ENCODE measurements at places on chromosomes 1 and 21. TPM values are rescaled to one million over a fixed set of nuclear protein-coding genes. Genes with fewer than 3 reads are reported as not detected.

LCE3E gene
- not detected for total RNA-seq

CLDN8 gene
- 2.5 TPM for total RNA-seq

DYNLT5 gene
- total RNA-seq = 4.1 TPM

TNFRSF4 gene
- total RNA-seq = 0.31 TPM

MFSD2A gene
- 6.1 TPM for total RNA-seq

HPCAL4 gene
- 0.53 TPM for total RNA-seq

FUBP1 gene
- 220 TPM for total RNA-seq

LCE2B gene
- not detected for total RNA-seq

IRF6 gene
- 67.4 TPM for total RNA-seq

SPATA45 gene
- total RNA-seq = not detected

PLPPR4 gene
- total RNA-seq = 2.0 TPM

DNA sequence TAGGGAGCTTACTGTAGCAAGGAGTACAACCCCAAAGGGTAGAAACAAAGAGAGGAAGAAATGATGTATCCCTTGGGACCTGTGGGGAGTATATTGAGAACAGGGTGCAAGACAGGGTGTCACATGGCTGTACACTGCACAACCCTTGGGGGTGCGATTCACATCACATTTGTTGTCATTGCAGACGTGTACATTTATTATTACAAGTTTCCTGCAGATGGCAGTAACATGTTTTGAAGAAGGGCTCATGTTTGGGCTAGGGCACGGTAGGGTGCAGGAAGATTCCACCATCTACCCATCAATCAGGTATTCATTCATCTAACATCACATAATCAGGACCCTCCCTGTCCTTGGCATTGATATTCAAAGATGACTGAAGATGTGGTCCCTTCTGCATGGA, 62.5 kb downstream of the NDUFS5 start:
- H3K27ac ChIP-seq = no peak overlapping the region
- no peak for DNase-seq
- H3K4me1 ChIP-seq = peaks cover 25% of the 10 kb centered on the region
- no peak overlapping the region for H3K4me3 ChIP-seq
- H3K36me3 ChIP-seq = no peaks in the 10 kb centered on the region

- H3K4me1 ChIP-seq = peaks cover 12% of the 10 kb centered on the region
- H3K27me3 ChIP-seq = peaks cover 33% of the 10 kb centered on the region
- no peaks in the 10 kb centered on the region for H3K36me3 ChIP-seq
- DNase-seq = no peak
- no peak overlapping the region for H3K27ac ChIP-seq
Measured at GRCh38 chr1:205488074-205488723, 16.3 kb upstream of the CDK18 start.

GRCh38 chr1:116268211-116268610, 104.8 kb upstream of the ATP1A1 start:
- no peaks in the 10 kb centered on the region for H3K4me1 ChIP-seq
- DNase-seq = no peak
- no peak overlapping the region for H3K4me3 ChIP-seq
- no peaks in the 10 kb centered on the region for H3K36me3 ChIP-seq

DNA sequence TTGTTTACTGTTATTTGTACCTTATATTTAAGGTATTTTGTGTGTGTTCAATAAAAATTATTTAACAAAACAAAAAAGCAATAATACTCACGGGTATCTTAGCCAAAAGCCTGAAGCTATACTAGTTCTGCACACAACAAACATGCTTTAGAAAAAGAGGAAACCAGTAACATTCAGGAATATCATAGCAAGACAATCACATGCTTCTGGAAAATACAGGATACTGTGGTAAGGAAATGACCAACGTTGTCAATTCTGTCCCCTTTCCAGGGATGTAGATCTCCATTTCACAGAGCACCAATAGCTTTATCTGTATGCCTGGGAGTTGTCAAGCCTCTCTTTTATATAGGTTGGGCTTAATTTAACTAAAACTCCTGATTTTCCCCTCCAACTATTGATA, 288.4 kb downstream of the SMYD3 start:
- H3K27ac ChIP-seq = no peak overlapping the region
- H3K4me1 ChIP-seq = peaks cover 5% of the 10 kb centered on the region
- no peaks in the 10 kb centered on the region for H3K27me3 ChIP-seq
- no peaks in the 10 kb centered on the region for H3K36me3 ChIP-seq
- no peak for DNase-seq
- H3K4me3 ChIP-seq = no peak overlapping the region

DNA sequence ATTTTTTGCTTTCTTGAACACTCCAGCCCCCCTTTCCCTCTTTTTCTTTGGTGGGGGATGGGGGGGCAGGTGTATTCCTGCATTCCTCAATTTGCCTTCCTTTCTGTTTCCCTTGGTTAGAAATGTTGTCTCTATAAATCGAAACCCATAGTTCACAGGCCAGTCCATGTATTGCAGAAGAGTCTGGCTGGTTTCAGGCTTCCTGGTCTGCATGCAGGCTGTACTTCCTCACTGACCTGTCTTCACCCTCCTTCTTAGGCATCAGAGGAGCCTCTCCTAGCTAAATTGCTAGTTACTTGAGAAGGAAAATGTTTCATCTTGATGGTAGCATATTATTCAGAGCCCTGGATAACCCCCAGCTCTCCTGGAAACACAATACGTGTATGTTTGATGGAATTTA, 140.0 kb downstream of the SPATA46 start:
- H3K36me3 ChIP-seq = no peaks in the 10 kb centered on the region
- H3K4me3 ChIP-seq = peak overlapping the region; percentile 24
- H3K27ac ChIP-seq = no peak overlapping the region

DNA sequence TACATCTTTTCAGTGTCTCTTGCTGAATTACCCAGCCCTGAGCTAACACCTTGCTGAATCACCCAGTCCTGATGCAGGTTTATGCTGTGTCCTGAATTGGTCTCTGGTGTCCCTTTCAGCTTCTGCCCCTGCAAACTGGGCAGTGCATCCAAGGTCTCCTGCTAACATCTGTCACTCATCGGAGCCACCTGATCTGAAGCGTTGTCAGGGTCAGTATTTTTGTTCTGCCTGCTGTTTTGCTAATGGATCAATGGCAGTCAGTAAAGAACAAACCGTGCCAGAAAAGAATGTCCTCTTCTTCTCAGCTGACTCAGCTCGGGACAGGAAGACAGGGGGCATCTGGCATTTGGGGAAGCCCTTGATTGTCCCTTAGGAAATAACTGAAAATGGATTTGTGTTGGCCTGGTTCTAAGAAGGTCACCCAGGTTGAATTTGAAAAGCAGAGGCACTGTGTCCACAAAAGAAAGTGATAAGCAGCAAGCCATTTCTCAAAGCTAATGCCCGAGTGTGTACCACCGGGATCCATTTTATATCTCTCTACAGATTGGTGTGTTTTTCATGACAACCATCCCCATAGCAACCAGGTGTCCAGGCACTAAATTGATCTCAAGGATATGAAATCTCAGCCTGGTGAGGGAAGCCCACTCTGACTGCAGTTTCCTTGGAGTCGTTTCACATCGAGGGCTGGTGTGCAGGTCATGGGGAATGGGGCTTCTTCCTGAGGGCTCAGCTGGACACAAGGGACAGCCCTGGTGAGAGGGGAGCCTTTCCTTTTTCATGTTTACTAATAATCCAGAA, 109.7 kb upstream of the IRF2BP2 start:
- peaks cover 84% of the 10 kb centered on the region for H3K4me1 ChIP-seq
- no peaks in the 10 kb centered on the region for H3K36me3 ChIP-seq
- peaks cover 5% of the 10 kb centered on the region for H3K27me3 ChIP-seq

- DNase-seq = no peak
- H3K4me3 ChIP-seq = no peak overlapping the region
- no peak overlapping the region for H3K27ac ChIP-seq
- H3K27me3 ChIP-seq = no peaks in the 10 kb centered on the region
- H3K36me3 ChIP-seq = peaks cover 15% of the 10 kb centered on the region
Measured at GRCh38 chr1:203640723-203641502, 14.3 kb downstream of the ATP2B4 start.

GRCh38 chr1:193260056-193260745, 73.8 kb upstream of the B3GALT2 start:
- DNase-seq = no peak
- peaks cover 20% of the 10 kb centered on the region for H3K36me3 ChIP-seq
- no peak overlapping the region for H3K4me3 ChIP-seq
- H3K4me1 ChIP-seq = no peaks in the 10 kb centered on the region
- H3K27me3 ChIP-seq = no peaks in the 10 kb centered on the region

DNA sequence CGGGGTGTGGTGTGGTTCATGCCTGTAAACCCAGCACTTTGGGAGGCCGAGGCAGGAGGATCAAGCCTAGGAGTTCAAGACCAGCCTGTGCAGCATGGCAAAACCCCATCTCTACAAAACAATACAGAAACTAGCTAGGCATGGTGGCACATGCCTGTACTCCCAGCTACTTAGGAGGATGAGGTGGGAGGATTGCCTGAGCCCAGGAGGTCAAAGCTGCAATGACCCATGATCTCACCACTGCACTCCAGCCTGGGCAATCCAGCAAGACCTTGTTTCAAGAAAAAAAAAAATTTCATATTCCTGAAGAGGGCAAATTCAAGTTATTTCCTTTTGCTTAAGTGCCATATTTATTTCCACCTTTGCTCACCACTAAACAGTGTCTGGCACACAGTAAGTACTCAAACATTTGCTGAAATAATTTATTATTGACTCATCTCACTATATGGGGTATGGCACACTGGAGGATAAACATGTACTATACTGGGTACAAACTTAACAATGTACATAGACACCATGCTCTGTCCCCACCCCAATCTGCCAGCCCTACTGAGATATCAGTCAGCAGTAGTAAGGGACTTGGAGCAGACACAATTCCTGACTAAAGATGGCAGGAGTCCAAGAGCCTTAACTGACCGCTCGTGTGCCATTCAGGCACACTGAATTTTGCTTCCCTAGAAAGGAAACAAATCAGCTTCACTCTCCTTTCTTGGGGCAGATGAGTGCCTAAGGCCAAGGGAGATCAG, 15.5 kb downstream of the MEAF6 start:
- H3K27me3 ChIP-seq = no peaks in the 10 kb centered on the region
- DNase-seq = no peak
- no peak overlapping the region for H3K4me3 ChIP-seq

- H3K27ac ChIP-seq = no peak overlapping the region
- H3K4me1 ChIP-seq = no peaks in the 10 kb centered on the region
- DNase-seq = no peak
- H3K36me3 ChIP-seq = no peaks in the 10 kb centered on the region
- H3K27me3 ChIP-seq = peaks cover 36% of the 10 kb centered on the region
Measured at GRCh38 chr1:50047916-50048694, 24.4 kb upstream of the AGBL4 start.

- H3K27ac ChIP-seq = peak overlapping the region; percentile 84
- no peaks in the 10 kb centered on the region for H3K36me3 ChIP-seq
- no peak for DNase-seq
- peaks cover 40% of the 10 kb centered on the region for H3K4me1 ChIP-seq
- no peaks in the 10 kb centered on the region for H3K27me3 ChIP-seq
- peak overlapping the region; percentile 71 for H3K4me3 ChIP-seq
Measured at GRCh38 chr1:155191904-155192303, 15.8 kb downstream of the THBS3 start.

GRCh38 chr1:228848406-228848805, 113.1 kb downstream of the RHOU start:
- no peaks in the 10 kb centered on the region for H3K27me3 ChIP-seq
- no peak for DNase-seq
- no peak overlapping the region for H3K4me3 ChIP-seq
- peaks cover 4% of the 10 kb centered on the region for H3K36me3 ChIP-seq
- no peak overlapping the region for H3K27ac ChIP-seq
- peaks cover 25% of the 10 kb centered on the region for H3K4me1 ChIP-seq

DNA sequence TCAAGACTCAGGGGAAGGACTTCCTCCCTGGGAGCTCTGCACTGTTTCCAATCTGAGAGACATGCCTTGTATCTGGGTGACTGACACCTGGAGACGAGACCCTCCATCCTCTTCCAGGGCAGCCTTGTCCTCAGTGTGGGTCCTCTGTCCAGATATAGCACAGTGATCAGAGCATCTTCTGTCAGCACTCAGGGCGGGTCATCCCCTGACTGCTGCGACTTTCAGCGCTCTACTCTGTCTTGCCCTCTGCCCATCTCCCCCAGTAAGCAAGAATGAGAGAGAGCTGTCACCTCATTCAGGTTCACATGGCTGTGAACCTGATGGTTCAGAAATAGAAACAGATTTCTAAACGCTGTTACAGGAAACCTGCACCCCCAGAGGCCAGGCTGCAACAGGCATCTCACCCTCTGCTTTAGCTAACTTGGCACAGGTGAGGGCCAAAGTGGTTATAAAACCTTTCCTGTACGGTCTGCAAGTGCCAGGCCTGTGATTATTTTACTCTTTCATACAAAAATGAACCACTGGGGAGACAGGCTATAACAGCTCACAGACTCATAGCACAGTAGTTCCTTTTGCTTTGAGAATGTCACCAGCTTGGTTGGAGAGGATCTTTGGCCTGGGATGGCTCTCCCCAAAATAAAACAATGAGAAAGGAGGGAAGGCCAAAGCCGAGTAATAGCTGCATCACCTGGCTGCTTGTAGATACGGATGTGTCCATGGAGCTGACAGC, 11.4 kb upstream of the TENT5C start:
- no peaks in the 10 kb centered on the region for H3K36me3 ChIP-seq
- H3K27me3 ChIP-seq = peaks cover 3% of the 10 kb centered on the region
- H3K27ac ChIP-seq = no peak overlapping the region
- no peak overlapping the region for H3K4me3 ChIP-seq

- peaks cover 22% of the 10 kb centered on the region for H3K27me3 ChIP-seq
- H3K36me3 ChIP-seq = no peaks in the 10 kb centered on the region
- no peaks in the 10 kb centered on the region for H3K4me1 ChIP-seq
- DNase-seq = no peak
Measured at GRCh38 chr1:4969556-4970129, 315.2 kb downstream of the AJAP1 start.

GRCh38 chr1:67931198-67931597, 97.9 kb upstream of the GNG12 start:
- H3K4me1 ChIP-seq = peaks cover 5% of the 10 kb centered on the region
- no peak overlapping the region for H3K27ac ChIP-seq
- DNase-seq = no peak
- peaks cover 19% of the 10 kb centered on the region for H3K27me3 ChIP-seq
- no peak overlapping the region for H3K4me3 ChIP-seq
- H3K36me3 ChIP-seq = no peaks in the 10 kb centered on the region

GRCh38 chr1:54955359-54955758, 25.1 kb upstream of the TMEM61 start:
- H3K27me3 ChIP-seq = no peaks in the 10 kb centered on the region
- DNase-seq = no peak
- peaks cover 11% of the 10 kb centered on the region for H3K4me1 ChIP-seq
- H3K27ac ChIP-seq = no peak overlapping the region

DNA sequence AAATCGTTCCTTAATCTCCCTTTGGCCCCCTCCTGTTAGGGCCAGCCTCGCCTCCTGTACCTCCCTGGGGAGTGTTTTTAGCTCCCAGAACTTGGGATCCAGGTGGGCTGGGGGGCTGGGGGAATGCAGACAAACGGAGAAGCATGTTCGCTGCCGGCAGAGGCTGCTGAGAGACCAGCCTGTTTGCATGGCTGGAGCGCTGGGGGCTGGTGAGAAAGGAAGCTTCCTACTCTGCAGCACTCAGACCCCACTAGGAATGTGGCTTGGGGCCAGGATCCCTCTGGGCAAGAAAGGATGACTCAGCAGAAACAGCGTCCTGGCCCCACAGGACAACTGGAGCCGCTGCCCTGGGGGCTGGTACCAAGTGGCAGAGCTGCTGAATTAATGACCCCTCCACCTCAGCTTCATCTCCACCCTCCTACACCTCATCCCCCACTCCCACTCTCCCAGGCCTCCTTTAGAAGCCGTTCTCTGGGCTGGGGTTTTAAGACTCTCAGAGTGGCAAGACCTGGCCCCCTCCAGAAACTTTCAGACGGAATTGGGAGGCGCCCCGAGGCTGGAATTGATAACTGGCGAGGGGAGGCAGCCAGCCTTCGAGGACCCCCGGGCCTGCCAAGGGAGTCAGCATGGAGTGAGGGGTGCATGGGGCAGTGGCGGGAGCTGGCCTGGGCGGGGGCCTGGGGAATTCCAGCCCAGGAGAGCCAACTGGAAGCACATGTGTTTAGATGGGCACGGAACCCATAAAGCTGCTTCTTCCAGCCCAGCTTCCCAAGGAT, 28.5 kb upstream of the EPS8L3 start:
- peak overlapping the region; percentile 70 for H3K27ac ChIP-seq
- DNase-seq = peak; percentile 79
- H3K4me3 ChIP-seq = peak overlapping the region; percentile 22
